AG08396 (cell line): ENCODE measurements at places on chromosomes 11 and 22.

DNA sequence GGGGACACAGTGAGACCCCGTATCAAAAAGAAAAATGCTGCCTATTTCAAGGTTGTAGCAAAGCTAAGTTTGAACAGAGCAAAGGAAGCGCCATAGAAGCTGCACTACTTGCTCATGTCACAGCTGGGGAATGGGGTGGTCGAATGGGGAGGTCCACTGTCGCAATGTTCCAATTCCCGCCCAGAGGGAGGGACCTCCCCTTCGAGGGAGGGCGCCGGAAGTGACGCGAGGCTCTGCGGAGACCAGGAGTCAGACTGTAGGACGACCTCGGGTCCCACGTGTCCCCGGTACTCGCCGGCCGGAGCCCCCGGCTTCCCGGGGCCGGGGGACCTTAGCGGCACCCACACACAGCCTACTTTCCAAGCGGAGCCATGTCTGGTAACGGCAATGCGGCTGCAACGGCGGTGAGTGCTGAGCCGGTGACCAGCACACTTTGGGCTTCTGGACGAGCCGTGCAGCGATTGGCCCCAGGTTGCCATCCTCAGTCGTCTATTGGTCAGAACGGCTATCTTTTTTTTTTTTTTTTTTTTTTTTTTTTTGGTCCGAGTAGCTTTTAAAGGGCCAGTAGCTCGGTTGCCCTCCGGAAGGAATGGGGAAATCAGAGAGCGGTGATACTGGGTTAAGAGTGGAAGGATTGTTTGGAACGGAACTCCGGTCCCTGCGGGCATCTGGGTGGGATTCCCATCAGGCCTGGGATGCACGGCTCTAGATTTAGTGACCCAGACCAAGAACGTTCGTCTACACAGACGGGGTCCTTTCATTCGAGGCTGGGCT is at the start of gene HMBS:
HMBS (plus strand) TSS at position 219 of the 774 bp plus-strand sequence; CDS start at position 372, 153 bp downstream.
- peak; percentile 92 for DNase-seq

- DNase-seq: peak; percentile 98
These were observed at the start of gene SCYL1 for GRCh38 chr11:65524741-65525545. TSS of gene SCYL1 (plus strand) at chr11:65525083. CDS start at chr11:65525154, 71 bp downstream.

- no peak for DNase-seq
These were observed 1259.6 kb upstream of the CNTN5 start for GRCh38 chr11:97761175-97761574.

DNA sequence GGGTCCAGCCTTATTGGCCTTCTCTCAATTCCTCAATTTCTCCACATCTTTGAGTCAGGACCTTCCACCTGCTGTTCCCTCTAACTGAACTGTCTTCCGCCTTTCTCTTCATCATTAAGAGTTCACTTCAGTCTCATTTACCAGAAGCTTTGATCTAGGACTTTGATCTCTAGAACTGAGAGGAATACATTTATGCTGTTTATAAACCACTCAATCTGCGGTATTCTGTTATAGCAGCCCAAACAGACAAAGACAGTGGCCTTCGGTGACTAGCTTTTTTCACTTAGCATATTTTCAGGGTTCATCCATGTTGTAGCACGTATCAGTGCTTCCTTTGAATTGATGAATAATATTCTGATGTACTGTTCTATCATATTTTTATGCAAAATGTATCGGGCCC is 10.5 kb downstream of the CLPB start:
- DNase-seq: no peak

DNA sequence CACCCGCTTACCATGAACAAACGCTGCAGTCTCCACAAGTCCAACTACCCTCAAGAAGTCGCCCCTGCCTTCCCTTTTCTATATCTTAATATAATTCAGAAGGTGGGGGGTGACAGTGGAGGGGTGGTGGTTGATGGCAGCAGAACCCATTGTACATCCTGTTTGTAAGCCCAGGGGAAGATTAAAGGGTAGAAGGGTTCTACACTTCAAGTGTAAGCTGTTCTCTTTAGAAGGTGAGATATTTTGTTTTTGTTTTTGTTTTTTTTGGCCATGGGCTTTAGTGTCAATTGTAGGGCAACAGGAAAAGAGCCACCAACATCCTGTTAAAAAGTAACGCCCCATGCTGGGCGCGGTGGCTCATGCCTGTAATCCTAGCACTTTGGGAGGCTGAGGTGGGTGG is 34.9 kb upstream of the RRAS2 start:
- DNase-seq: no peak

DNA sequence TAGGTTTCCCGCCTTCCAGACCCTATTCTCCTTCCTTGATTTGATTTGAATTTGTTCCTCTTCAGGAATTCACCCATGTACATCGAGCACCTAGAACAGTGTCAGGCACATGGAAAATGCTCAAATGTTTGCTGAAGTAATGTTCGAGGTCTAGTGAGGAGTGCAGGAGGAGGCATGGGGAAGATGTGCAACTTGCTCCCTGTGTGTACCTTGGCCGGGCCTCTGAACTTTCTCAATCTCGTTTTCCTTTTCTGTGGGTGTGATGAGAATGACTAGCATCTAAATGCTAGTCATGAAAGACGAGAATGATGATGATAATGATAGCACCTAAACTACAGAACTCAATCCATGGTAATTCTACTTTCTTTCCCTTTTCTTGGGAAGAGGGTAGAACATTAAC is 279.1 kb upstream of the PLET1 start:
- no peak for DNase-seq

DNA sequence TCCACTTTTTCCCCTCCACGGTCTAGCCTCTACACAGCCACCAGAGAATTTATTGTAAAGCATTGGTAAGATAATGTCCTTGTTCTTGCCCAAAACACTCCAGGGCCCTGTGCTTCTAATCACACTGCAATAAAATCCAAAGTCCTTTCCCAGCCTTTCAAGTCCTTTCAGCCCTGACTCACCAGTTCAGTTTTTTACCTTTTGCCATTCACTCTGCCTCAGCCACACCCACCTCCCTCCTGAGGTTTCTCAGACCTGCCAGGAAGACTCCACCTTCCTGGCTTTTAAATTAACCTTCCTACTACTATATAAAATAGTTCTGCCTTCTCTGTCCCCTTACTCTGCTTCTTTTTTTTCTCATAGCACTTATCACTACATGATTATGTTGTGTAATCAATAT is 91.0 kb upstream of the ARHGAP32 start:
- DNase-seq: no peak

DNA sequence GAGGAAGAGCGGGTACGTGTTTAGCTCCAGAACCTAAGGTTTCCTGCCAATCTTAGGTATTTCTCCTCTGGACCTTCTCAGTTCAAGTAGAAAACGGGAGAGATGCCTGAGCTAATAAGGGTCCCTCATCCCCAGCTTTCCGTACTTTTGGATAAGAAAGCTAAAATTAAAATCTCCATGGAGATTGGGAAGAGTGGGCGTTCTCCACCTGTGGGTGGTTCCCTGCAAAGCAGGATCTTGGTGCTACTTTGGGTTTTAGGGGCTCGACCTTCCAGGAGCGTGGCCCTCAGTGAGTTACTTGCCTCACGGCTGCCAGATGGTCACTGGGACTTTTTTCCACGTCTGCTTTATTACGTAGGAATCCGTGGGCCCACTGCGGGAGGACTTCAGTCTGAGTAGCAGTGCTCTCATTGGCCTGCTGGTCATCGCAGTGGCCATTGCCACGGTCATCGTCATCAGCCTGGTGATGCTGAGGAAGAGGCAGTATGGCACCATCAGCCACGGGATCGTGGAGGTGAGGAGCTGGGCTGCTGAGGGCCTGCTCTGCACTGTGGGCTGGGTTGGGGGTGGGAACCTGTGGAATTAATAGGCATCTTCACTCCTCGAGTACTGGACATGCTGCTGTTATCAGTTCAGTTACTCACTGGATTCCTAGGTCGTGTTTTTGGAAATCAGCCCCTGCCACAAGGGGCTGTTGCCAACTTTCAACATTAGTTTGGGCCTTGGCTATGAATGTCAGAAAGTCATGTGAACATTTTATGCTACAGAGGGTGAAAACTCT is 17.8 kb upstream of the ST14 start:
- no peak for DNase-seq
